GM23248 (cell line): ENCODE measurements at places on chromosomes 16 and 17.

DNA sequence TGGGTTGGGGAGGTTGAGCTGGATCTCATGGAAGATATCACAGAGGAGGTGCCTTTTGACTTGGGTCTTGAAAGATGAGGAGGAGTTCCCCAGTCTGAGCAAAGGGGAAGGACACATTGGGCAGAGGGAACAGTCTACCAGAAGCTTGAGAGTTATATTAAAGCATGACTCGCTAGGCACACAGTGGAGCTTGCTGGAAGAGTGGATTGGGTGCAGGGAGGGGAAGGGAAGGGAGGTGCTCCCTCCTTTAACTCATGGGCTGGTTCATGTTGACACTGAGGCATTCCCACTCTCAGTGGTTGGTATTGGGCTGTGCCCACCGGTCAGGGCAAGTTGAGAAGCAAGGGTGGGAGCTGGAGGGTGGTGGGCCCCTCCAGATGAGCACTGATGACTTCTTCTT lies 5.9 kb downstream of the TMEM98 start:
- H3K4me3 ChIP-seq: no peak overlapping the region
- H3K27me3 ChIP-seq: no peaks in the 10 kb centered on the region
- H3K27ac ChIP-seq: no peak overlapping the region
- H3K36me3 ChIP-seq: peaks cover 8% of the 10 kb centered on the region; the same call in 1 of the 2 replicates
- peak; percentile 11 for DNase-seq

DNA sequence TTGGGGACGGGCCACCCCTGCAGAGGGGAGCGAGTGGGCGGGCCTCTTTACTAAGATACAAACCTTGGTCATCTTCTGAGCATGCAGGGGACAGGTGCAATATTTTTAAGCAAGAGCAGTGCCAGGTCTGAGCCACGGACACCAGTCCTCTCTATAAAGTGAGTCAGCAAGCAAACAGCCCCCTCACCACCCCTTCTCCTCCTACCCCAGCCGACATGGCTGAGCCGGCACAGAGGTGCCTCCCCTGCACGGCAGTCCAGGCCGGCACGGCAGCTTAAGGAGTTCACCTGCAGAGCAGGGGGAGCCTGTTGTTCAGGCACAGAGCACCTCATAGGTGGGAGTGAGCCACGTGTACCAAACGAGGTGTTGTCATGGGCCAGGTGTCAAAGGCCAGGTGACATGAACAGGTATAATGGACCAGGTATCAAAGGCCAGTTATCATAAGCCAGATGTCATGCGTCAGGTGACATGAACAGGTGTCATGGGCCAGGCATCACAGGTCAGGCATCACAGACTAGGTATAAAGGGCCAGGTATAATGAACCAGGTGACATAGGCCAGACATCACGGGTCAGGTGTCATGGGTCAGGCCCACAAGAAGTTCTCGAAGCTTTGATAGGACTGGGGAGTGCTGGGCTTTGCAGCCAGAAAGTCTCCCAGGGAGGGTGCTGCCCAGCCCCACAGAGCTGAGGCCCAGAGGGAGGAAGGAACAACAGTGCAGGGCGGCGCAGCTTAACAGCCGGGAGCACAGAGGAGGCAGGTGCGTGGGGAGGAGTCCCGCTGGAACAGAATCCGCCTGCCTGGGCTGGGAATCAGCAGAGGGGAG lies 42.6 kb upstream of the ZNF469 start:
- H3K27ac ChIP-seq: no peak overlapping the region
- H3K4me1 ChIP-seq: no peaks in the 10 kb centered on the region
- H3K4me3 ChIP-seq: no peak overlapping the region
- no peaks in the 10 kb centered on the region for H3K27me3 ChIP-seq

DNA sequence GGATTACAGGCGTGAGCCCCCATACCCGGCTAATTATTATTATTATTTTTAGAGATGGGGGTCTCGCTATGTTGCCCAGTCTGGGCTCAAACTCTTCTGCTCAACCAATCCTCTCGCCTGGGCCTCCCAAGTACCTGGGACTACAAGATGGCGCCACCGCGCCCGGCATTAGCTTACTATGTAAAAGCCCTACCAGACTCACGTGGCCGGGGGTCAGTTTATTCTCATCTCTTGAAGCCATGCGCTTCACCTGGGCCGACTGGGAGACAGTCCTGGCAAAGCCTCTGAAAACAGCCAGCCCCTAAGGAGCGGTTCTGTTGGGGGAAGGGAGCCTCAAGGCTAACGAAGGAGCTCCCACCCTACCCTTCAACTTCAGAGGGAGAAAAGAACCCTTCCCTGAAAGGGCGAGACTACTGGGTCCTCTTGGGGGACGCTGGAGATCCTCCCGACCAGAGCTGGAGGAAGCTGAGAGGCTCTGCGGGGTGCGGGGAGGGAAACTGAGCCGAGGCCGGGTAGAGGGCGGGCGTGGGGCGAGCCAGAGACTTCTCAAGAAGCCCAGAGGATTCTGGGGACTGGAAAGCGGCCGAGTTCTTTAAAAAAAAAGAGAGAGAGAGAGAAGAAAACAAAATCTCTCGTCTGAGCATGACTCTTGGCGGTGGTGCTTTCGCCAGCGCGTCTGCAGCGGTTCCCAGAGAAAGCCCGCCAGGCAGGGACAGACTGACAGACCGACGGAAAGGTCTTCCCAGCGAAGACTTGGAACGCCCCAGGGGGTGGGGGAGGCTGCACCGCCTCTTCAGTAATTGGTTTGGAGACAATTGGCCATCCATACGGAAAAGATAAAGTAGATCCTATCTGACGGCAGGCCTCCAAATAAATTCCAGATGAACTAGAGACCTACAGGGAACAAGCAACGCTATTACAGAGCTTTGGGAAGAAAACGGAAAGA lies 5.6 kb upstream of the TUBG2 start:
- H3K36me3 ChIP-seq: no peaks in the 10 kb centered on the region
- H3K27me3 ChIP-seq: no peaks in the 10 kb centered on the region
- DNase-seq: peak; percentile 87
- H3K4me3 ChIP-seq: peak overlapping the region; percentile 66
- peaks cover 9% of the 10 kb centered on the region for H3K4me1 ChIP-seq

DNA sequence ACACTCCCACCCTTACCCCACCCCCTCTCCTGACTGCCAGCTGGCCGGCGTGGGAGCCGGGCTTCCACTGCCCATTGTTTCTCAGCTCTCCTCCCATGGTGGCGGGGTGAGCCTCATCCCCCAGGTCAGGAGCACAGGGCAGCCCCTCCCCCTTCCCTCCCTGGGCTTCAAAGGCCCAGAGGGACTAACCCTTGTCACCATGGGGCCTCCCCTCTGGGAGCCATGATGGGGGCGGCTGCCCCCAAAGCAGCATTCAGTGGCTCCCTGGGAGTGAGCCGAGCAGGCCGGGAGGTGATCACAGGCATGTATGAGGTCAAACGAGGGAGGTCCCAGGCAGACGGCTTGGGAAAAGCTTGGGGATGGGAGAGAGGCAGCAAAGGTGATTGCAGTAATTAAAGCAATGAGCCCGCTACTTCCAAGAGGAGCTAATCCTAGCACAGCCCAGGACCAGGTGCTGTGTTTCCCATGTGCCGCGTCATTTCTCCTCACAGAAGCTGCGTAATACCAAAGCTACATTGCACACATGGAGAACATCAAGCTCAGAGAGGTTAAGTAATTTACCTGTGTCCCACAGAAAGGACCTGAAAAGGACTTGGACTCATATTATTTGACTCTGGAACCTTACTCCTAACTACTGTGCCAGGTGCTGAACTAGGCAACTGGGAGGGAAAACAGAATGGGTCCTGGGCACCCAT lies 24.5 kb downstream of the CDK5RAP3 start:
- H3K27me3 ChIP-seq: no peaks in the 10 kb centered on the region
- H3K27ac ChIP-seq: no peak overlapping the region
- H3K4me1 ChIP-seq: peaks cover 12% of the 10 kb centered on the region; the same call in 1 of the 2 replicates
- DNase-seq: no peak

DNA sequence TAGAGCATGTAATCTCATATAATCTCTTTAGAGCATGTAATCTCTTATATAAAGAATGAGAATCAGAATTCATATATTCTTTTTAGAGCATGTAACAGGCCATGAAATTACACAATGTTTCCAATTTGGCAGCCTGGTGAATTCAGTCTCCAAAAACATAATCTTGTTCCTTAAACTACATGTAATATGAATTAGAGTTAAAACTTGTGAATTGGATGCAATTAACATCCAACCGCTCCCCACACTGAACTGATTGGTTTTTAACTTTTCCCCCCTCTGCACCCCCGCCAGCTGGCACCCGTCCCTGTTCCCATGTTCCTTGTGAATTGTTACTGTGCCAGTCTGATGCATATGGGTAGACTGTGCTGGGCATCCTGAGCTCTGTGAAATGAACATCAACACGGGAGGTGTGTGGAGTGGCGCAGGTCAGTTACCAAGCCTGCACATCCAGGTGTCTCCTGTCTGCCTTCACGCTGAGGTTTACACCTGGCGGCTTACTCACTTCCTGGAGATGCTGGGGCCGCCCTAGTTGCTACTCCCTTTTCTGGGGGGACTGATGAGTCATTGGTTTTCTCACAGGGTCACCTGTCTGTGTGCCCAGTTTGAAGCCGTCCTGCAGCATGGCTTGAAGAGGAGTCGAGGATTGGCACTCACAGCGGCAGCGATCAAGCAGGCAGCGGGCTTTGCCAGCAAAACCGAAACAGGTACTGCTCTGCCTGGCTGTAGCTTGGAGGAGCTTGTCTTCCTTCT lies 50.4 kb downstream of the SNX29 start:
- no peak for DNase-seq
- no peaks in the 10 kb centered on the region for H3K4me1 ChIP-seq
- H3K4me3 ChIP-seq: no peak overlapping the region
- no peaks in the 10 kb centered on the region for H3K36me3 ChIP-seq
- H3K27ac ChIP-seq: no peak overlapping the region

GRCh38 chr17:29565643-29566472 lies 979 bp downstream of the ABHD15 start:
- DNase-seq: peak; percentile 27
- no peaks in the 10 kb centered on the region for H3K36me3 ChIP-seq
- no peak overlapping the region for H3K27ac ChIP-seq
- H3K4me1 ChIP-seq: peaks cover 4% of the 10 kb centered on the region; the same call in 1 of the 2 replicates

DNA sequence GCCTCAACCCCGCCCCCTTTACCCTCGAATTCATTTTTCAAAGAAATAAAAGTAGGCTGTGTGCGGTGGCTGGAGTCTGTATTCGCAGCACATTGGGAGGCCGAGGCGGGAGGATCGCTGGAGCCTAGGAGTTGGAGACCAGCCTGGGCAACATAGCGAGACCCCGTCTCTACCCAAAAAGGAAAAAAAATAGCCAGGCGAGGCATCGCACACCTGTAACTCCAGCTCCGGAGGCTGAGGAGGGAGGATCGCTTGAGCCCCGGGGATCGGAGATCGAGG lies 671 bp upstream of the TOP2A start:
- H3K4me3 ChIP-seq: peak overlapping the region; percentile 88
- peak overlapping the region; percentile 65 for H3K27ac ChIP-seq
- peaks cover 32% of the 10 kb centered on the region for H3K4me1 ChIP-seq
- H3K36me3 ChIP-seq: no peaks in the 10 kb centered on the region
- DNase-seq: no peak
- no peaks in the 10 kb centered on the region for H3K27me3 ChIP-seq
